CD4-positive, alpha-beta T cell treated with Interferon alpha-2 for 1 hour (primary cell): ENCODE measurements at places on chromosomes 2 and 18.

- DNase-seq = no peak
Observed at GRCh38 chr2:120005834-120006521, 6.9 kb upstream of the EPB41L5 start.

- DNase-seq = no peak
Observed at GRCh38 chr2:108364676-108365297, 13.0 kb upstream of the SULT1C4 start.

GRCh38 chr18:23169673-23170044 is 34.4 kb downstream of the CABLES1 start:
- no peak for DNase-seq

- DNase-seq = no peak
Observed at GRCh38 chr2:42569883-42570282, 1.5 kb downstream of the MTA3 start.

- no peak for DNase-seq
Observed at GRCh38 chr2:40244675-40245074, 207.2 kb downstream of the SLC8A1 start.

GRCh38 chr2:28480403-28481049 is 15.3 kb upstream of the PLB1 start:
- DNase-seq = no peak

DNA sequence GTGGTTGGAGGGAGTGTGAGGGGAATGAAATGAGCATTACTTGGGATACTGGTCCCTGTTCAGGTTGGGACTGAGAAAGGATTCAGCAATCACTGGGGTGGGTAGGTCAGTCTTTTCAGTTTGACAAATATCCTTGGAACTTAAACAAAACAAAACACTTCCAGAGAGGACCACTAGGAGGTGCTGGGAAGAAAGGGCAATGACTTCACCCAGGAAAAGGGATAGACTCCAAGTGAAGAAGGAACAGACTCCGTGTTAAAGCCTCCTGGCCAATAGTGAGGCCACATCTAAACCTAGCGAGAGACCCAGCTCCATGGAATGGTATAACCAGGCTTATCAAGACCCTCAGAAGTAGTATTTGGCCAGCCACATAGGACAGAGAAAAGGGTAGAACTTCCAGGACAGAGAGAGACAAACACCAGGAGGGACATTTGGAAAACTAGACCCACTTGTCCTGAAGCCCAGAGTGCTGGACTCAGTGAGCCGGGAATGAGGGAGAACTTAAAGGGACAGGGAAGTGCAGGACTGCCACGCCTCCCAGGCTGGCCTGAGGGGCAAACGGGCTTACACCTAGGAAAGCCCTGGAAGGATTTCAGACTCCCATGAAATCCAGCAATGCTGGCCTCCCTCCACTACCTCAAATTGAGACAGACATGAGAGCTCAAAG is 19.6 kb upstream of the KCNG3 start:
- no peak for DNase-seq

- no peak for DNase-seq
Observed at GRCh38 chr2:119637371-119637770, 41.6 kb upstream of the TMEM177 start.

- no peak for DNase-seq
Observed at GRCh38 chr2:201660293-201660895, 17.1 kb upstream of the TMEM237 start.

- DNase-seq = no peak
Observed at GRCh38 chr2:237691029-237691907, 63.9 kb downstream of the LRRFIP1 start.

DNA sequence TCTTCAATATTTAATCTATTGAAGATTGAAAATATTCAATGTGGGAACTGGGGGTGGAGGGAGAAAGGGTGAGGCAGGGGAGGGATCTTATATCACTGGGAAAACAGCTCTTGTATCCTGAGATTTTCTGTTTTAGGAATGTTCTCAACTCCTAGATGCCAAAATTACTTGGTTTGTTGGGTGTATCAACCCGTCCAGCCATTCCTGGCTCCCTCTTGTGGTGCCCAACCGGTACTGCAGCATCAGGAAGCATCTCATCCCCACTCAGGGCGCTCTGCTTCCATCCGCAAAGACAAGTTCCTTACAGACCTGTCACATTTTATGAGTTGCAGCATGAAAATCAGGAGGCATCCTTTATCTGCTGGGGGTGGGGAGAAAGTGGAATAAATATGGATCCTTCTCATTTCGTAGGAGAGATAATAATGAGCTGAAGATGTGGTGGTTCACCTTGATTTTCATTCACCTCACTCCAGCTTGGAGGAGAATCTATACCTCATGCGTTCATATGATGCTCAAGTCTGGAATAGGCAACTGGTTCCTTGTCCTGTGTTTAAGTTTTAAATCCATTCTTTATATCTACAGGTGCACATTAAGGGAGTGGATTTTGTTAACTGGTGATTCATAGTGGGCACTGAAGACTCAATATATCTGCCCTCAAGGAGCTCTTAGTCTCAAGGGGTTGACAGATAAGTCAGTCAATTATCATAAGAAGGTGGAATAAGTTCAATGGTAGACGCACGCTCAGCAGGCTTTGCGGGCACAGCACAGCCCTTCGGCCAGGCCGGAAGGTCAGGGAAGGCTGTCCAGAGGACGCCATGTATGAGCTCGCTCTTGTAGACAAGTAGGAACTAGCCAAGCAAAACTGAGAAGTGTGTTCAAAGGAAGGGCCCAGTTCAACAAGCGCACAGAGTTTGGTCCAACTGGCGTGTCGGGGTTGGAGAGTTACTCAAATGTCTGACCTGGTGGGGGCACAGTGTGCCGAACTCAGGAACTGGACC is 127.3 kb downstream of the RNF144A start:
- DNase-seq = peak; percentile 55

GRCh38 chr18:56884511-56884910 is 233.4 kb downstream of the WDR7 start:
- no peak for DNase-seq

DNA sequence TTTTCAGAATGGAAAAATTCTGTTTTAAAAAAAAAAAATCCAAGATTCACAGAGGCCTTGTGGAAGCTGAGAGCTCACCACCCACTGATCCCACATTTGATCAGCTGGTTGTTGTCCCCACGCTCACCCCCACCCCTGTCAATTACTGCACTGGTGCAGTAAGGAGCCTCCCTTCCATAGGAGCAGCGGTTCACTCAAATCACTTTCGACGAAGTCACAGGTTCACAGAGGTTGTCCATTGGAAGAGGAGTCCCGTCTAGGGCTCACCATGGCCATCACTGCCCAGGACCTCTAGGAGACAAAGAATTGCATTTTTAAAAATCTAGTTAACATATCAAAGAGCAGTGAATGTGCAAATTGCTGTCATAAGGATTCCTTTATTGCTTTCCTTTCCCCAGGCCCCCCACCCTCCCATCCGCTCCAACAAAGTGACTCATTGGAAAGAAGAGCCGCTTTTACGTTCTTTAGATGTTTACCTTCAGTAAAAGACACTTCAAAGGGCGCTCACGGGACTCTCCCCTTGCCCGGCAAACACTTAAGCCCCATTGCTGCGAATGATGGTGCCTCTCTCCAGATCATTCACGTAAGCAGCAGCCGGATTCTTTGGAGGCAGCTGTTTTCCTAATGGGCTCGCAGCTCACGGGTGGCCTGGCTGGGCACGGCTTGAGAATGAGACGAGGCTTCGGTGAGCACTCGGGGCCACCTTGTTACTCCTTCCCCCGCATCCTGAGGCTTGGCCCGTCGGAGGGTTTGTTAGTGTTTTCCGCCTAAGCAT is 165.5 kb upstream of the SALL3 start:
- no peak for DNase-seq

DNA sequence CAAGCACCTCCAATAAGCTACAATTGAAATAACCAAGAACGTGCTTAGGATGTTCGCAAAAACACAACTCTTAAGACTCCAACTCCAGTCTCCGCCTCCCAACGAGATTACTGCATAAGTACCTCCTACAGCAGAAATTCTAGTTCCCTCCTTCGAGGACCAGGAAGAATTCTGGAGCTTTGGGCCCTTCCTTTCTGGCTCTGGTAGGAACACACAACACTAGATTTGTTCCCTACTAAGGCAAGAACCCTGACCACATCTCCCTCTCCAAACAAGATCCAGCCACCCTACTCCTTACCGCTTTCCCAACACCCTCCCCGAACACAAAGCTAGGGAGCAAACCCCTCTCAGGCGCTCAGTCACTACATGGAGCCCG is 721 bp downstream of the ADAM17 start:
- peak; percentile 42 for DNase-seq

GRCh38 chr2:109200616-109201464 is 71.8 kb downstream of the SH3RF3 start:
- no peak for DNase-seq

DNA sequence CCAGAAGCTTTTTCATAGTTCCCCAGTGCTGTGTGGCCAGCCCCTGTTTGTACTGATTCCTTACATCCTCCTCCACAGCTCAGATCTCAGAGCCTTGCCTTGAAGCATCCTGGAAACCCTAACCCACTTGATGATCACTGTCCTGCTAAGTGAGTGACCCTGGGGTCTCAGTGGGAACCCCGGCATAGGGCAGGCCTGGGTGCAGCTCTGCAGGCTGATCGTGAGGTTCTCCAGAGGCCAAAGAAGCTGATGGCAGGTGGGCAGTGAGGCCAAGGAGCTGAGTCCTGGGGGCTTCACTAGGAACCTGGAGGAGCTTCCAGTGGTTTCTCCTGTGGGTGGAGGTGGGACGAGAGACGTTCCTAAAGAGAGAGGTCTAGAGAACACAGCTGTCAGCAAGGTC is 47.4 kb upstream of the BIN1 start:
- no peak for DNase-seq
